ENCODE measurements at places on chromosomes 1 and 21.

GRCh38 chr1:213369465-213369864 is 318.4 kb downstream of the RPS6KC1 start:
- DNase-seq, result no peak

DNA sequence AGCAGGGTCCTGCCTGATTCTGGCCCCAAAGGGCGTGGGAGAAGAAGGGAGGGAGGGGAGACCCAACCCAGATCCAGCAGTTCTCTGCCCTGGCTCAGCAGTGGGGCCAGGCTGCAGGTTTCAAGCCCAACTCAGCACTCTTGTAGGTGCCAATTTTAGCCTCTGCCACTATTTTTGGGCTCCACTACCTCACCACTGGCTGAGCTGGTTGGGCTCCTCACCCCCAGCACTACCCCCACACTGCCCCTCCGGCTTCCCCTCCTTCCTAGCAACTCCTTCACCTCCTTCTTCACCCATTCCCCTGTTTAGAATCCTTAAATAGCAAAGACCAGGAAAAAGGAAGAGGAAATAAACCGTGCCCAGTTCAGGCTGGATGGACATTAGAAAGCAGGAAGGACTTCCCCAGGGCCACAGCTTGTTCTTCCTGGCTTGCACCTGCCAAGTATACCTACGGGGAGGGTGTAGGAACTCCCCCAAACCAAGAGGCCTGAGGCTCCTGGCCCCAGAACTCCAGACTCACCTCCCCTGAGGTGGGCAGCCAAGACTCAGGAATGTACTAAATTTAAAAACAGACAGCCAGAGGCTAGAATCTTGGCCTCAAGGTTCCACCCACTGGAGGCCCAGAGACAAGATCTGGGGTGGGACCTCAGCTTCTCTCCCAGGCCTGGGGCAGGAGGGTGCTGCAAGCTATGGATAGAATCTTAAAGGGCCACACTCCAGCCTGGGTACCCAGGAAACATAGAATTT is 1.4 kb upstream of the ARHGEF2 start:
- peak; percentile 19 for DNase-seq

DNA sequence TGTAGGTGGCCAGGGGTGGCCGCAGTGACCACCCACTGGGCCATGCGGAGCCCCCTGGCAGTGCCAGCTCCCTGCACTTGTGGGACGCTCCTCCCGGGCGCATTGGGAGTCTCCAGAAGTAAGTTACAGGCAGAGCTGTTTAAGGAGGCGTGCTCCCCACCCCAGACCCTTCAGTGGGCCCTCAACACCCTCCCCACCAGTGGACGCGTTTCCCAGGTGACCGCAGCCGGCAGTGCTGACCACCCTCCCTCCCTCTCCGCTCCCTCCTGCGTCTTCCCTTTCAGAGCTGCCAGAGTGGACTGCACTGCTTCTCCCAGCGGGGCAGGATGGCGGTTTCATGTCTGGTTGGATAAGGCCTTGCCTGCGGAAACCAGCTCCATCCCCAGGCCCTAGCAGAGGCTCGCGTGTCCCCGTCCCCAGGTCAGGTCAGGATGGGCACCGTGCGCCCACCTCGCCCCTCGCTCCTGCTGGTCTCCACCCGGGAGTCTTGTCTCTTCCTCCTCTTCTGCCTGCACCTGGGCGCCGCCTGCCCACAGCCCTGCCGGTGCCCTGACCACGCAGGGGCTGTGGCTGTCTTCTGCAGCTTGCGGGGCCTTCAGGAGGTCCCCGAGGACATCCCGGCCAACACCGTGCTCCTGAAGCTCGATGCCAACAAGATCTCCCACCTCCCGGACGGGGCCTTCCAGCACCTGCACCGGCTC is 1.1 kb downstream of the LRRC3 start:
- DNase-seq, result no peak

- DNase-seq, result peak; percentile 47
These were observed 98.8 kb upstream of the DUSP10 start for GRCh38 chr1:221840511-221841243.

DNA sequence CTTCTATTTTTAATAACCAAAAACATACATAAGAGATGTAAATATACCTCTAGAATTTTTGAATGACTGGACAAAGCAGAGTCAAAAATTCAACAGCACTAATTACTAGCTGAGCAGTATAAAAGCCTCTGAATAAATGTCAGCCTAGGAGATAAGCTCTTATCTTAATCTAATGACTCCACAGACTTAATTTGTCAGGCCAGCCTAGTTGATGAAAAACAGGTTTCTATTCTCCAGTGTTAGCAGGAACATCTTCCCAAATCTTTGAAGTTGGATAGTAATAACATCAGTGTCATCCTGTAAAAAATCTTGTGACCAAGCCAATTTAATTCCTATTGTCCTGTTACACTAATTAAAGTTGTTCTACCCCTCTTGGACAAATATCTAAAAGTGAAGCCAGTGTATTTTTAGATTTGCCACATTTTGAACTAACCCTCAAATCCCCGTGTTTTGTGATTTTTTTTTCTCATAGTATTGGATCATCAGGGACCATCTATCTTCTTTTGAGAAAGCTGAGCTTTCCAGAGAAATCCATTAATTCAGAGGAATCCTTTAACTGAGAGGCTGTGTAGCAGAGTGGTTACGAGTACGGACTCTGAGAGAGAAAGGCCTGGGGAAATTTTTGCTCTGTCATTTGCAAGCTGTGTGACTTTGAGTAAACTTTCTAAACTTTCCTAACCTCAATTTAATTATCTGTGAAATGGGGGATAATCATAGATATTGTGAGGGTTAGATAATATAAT is 41.2 kb downstream of the LMO4 start:
- no peak for DNase-seq

- DNase-seq, result no peak
These were observed 8.3 kb downstream of the TEX35 start for GRCh38 chr1:178521241-178521640.

DNA sequence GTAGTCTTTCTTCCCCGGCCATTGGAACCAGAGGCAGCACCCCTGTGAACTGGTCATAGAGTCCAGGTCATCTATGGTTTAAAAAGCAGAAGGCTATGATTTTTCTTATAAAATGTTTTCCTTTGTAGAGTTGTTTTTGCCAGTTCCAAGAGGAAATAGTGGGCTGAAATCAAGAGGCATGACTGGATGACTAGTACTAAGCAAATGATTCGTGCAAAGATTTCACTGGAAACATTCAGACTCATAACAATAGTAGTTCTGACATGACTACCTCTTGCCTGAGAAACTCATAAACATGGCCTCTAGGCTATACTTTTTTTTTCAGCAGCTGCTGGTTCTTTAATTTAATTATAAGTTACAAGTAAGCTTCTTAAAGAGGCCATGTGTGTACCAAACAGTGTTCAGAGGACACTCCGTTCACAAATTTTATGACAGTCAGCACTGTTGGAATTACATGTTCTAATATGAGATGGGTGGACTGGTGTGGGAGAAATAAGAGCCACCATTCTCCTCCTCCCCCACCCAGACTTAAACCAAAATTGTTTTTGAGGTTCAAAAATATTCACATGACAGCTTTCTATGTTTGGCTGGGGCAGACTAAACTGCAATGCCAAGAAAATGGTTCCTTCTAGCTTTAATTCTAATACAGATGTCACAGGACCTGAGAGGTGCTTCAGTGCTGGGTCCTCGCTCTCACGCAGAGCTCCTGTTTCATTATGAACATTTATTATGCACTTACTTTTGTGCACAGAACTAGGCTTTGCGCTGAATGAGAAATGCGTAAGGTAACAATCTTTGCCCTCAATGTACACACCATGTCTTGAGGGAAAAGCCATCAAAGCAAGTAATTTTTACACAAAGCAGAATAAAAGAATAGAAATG is 147.5 kb downstream of the ZC3H11B start:
- peak; percentile 19 for DNase-seq

GRCh38 chr1:97073169-97073568 is 351.6 kb downstream of the PTBP2 start:
- DNase-seq, result no peak

DNA sequence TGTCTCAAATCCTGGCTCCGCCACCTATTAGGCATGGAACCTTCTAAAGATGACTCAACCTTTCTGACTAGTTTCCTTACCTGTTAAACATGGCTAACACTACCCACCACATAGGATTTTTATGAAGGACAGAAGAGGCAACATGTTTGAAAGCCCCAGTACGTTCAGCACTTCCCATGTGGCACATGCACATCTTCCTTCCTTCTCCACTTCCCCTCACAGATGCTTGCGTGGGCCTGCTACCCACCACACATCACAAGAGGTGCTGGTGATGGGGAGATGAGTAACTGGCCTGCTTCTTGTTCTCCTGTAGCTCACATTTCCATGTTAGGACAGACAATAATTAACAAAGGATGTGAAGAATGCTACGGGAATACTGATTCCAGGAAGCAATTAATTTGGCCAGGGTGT is 7.1 kb downstream of the ZBTB21 start:
- DNase-seq, result no peak

DNA sequence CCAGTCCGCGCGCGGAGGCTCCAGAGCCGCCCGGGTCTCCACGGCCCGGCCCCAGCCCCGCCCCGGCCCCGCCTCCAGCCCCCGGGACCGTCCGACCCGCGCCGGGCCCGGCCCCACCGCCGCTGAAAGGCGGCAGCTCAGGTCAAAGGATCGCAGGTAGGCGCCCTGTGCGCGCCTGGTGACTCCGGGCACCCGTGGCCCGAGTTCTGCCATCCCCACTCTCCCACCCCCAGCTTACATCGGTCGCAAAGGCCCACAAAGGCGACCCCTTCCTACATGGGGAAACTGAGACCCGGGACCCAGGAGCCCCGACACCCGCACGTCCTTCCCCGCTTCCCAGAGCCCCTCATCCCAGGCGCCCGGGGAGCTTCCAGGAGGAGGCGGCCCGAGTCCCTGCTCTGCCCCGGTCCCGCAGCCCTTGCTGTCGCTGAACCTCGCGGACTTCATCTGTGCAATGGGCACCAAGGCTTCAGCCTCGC is at the start of gene TMEM200B:
Gene TMEM200B, minus strand, starts transcription at position 17 of the 479 bp plus-strand sequence. CDS start 2,075 bp downstream, outside the sequence.
- peak; percentile 61 for DNase-seq

DNA sequence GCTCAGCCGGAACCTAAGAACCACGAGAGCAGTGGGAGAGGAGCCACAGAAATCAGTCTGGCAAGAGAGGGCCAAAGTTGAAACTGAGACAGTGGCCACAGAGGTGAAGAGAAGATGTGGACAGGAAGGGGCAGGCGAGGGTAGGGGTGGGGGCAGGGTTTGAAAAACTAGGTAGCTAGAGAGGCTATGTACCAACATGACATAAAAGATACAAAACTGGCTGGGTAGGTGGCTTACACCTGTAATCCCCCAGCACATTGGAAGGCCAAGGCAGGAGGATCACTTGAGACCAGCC is 28.4 kb upstream of the TIAM1 start:
- no peak for DNase-seq

DNA sequence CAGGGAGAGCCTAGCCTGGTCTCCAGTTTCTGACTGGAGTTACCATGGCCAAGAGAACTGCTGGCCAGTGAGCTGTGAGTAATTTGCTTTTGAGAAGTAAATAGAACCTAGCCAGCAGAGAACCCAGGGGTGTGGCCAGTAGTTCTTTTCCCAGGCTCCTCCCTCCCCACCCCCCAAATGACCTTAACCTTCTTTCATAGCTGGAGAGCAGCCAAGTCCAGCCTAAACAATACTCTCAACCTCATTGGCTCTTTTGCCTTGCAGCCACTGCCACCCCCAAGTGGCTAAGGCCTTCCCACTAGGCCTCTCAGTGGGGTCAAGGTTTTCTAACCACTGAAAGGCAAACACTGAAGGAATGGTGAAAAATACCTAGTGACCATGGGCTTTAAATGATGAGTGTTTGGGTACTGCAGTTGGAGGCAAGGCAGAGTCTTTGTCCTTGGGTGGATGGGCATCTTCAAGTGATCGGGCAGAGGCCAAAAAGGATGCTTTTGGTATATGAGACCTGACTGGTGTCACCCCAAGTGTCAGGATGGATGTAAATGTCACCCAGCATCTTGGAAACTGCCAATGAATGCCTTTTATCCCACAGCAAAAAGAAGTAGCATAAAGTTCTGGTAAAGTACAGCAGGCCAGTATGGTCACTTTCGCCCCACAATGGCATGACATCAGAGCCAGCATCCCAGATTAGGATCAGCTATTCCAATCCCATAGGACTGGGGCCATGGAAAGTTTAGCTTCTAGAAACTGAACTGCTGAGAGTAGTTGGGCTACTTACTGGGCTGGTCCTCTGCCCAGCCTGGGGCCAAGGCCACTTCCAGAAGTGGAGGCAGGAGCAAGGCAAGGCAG is 3.5 kb upstream of the PIGV start:
- DNase-seq, result peak; percentile 25

GRCh38 chr1:203229471-203230135 is at the start of gene CHIT1:
TSS of gene CHIT1 (minus strand) at chr1:203229673. CDS start at chr1:203229636, 37 bp downstream.
- no peak for DNase-seq

DNA sequence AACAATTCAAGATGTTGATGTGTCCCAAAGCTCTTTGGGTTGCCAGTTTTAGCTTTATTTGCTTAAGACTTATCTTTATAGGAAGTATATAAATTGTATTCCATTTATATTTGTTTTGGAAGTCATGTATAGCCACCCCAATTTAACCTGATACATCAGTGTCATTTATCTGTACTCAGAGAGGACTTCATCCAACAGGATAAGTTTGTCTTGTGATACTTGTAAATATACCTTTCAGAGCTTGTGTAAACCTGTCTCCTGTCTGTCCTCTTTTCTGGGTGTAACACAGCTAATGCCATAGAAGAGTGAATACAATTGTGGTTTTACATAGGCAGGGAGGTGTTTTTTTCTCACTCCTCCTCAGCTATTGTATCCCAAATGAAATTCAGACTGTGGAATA is 10.4 kb downstream of the PTGFR start:
- DNase-seq, result peak; percentile 81

DNA sequence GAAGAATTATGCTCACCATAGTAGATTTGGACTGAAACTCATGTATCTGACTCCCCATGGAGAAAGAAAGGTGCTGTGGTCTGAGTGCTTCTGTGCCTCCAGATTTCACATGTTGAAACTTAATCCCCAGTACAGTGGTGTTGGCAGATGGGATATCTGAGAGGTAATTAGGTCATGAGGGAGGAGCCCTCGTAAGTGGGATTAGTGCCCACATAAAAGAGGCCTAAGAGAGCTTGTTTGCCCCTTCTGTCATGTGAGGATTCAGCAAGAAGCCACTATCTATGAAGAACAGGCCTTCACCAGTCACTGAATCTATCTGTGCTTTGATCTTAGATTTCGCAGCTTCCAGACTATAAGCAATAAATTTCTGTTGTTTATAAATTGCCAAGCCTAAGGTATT is 150.1 kb downstream of the PLPP3 start:
- DNase-seq, result peak; percentile 52

GRCh38 chr1:223219846-223220610 is 77.0 kb upstream of the TLR5 start:
- DNase-seq, result no peak
